ENCODE measurements at places on chromosomes 13 and 19.

- DNase-seq: no peak
These were observed 48.7 kb downstream of the CCNE1 start for GRCh38 chr19:29860492-29860891.

DNA sequence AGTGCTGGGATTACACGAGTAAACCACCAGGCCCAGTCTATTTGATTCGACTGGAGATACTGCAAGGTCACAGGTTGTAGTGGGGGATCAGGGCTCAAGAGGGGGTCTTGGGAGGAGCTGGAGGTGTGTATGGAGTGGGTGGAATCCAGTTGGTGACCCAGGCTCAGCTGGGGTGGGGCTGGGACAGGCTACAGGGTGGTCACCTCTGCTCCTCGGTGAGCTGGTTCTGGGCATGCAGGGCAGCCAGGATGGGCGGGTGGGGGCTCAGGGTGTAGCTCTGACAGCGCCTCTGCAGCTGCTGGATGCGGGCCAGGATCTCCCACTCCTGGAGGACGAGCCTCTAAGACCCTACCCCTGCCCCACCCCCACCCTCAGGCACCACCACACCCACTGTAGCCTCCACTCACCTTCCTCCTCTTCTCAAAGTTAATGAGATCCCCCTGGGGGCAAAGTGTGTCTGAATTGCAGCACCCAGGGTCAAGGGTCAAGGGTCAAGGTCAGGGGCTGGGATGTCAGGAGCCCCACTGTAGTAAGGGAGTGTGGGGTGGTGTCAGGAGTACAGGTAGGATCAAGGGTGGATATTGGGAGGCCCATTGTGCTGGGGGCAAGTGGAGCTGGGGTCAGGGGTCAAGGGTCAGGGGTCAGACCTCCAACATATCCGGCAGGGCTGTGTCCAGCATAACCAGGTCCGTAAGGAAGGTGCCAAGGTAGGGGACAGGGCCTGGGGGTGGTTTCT lies 17.1 kb downstream of the RGL3 start:
- DNase-seq: no peak

- no peak for DNase-seq
These were observed 193.6 kb upstream of the STARD13 start for GRCh38 chr13:33479105-33479504.

DNA sequence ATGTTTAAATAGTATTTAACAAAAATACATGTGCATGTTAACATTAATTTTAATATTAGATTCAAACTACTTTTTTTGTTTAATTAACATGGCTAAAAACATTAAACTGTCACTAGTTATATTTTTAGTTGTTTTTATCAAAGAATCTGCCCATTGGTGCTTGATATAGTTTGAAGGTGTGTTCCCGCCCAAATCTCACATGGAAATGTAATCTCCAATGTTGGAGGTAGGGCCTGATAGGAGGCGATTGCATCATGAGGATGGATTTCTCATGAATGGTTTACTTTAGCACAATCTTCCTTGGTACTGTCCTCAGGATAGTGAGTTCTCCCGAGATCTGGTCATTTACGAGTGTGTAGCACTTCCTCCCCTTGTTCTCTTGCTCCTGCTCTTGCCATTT lies 2459.4 kb downstream of the PCDH9 start:
- DNase-seq: no peak

DNA sequence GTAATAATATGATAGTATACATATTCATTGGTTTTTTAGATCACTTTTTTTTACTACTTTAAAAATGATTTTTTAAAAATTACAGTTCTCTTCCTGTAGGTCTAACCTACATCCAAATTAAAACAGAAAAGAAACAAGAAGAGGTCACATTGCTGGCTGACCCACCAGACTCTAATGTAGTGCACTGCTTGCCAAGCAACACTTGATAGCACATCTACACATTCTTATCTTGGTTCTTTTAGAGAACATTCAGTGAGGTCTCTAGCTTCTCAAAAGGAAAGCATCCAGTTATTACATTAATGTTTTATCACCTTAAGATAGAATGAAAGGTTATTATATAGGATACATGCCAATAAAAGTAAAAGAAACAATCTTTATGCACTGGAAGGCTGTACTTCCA lies 35.6 kb downstream of the NDFIP2 start:
- DNase-seq: no peak

DNA sequence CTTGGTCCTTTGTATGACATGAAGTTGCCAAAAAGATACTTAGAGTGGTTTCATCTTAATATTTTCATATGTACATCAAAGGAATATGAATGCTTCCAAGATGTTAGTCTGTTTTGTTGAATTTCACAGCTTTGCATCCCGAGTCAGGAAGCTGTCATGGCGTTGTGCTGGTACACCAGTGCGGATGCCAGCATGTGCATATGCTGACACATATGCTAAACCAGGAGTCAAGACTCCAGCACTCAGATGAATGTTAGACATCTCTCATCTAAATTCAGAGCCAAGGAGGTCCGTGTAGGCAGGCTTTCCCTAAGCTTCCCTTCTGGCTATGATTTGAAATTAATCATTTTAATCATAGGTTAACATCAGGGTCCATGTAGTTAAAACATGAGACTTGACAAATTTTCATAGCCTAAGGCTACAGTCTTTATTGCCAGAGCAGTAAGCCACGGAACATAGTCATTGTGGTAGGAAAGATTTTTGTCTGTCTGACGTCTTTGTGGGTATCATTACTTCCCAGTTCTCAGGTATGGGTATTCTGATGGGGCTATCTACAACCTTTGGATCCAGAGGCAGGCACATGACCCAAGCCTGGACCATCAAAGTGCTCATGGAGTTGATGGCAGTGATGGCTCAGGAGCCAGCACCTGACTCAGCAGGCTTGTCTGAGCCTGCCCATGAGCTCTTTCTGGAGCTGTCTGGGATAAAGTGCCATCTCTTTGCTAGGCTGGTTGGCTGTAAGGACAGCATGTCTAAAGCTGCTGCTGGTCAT lies 246.1 kb downstream of the KCNRG start:
- DNase-seq: no peak

DNA sequence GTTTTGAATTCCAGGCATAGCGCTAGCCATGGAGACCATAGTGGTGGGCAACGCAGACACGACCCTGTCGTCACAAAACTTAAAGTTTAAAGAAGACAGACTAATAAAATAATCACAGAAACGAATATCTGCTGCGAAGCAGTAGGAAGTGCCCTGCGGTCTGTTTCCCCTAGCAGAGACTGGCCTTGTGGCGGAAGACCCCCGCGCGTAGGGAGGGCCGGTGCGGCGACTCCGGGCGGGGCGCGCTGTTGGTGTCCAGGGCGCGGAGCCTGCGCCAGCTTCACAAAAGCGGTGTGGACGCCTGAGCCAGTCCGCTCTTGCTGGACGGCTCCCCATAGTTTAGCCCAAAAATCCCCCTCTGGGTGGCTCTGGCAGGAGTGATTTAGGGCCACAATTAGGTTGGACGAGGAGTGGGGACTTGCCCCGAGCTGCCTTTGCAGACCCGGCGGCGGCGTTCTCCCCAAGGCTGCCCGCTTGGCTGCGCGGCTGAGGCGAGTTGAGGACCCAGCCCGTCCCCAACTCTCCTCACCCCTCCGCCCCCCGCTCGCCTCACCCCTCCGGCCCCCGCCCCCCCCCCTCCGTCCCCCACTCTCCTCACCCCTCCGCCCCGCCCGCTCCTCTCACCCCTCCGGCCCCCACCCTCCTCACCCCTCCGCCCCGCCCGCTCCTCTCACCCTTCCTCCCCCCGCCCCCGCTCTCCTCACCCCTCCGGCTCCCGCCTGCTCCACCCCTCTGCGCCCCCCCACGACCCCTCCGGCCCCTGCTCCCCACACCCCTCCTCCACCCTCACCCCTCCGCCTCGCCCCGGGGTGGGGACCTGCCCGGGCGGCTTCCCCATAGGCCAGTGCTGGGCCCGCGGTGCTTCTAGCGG lies 14.2 kb upstream of the LATS2 start:
- DNase-seq: no peak

DNA sequence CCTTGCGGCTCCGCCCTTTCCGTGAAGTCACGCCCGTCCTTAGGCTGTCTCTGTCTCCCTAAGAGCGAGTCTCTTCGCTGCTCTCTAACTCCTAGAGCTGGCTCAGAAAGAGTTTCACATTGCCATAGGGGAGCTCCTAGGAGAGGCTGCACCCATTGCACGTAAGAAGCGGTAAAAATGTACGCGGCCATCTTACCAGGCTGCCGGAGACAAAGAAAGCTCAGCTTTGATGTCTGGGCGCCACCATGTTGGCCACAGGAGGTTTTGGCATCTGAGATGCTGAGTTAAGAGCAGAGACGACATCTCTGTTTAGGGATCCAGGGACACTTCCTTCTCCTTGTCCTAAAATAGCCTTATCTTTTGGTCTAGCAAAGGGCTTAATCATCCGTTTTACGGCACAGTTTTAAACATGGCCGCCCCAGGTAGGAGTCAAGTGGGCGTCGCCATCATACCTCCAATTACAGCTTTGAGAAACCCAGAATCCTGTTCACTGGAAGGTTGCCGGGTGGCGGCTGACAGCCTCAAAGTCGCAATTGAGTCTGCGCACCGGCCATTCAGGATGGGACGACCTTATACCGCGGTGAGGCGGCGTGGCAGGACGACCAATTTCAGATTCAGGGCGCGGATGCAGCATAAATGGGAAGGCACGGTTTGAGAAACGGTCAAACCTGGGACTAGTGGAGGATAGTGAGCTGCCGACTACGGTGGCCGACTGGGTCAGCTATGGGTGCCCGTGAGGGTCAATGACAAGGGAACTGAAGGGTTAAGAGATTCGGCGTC lies at the start of gene ZNF793:
Gene ZNF793, plus strand, starts transcription at position 553 of the 780 bp plus-strand sequence. CDS start 16,501 bp downstream, outside the sequence.
- DNase-seq: peak; percentile 32

GRCh38 chr13:38637576-38637975 lies 49.3 kb upstream of the FREM2 start:
- no peak for DNase-seq

DNA sequence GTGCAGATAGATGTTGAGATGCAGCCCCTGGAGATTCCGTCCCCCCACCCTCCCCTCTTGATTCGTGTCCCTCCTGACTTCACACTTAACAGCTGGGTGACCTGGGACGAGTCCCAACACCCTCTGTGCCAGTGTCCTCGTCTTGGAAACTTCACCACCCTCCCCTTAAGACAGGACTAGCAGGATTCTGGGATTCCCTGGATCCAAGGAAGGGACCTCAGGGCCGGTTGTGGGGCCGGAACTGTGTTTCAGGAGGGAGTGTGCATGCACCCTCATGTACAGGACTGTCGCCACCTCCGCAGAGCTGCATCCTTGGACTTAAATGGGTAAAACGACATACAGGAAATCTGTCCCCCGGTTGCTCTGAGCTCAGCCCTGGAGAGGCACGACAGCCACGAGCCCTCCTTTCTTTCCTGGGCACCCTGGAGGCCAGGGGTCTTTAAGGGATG lies 990 bp downstream of the MYO9B start:
- DNase-seq: no peak

Data from stromal cell of bone marrow (primary cell).